ENCODE measurements at places on chromosomes 12 and 14.

DNA sequence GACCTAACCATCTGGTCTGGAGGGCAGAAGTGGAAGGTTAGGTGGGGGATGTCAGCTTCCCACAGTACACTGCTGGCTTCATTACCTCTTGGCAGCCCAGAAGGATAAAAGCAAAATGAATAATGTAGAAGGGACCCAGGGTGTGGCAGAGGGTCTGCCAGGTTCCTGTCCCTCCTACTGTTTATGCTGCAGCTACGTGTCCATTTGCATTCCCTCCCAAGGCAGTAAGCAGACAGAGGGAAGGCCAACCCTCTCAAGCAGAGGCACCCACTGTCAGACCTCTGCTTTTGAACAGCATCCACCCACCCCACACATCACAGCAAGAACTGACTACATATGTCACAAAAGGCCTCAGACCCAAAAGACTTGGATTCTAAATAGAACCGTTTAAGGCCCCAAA, 19.4 kb downstream of the MAX start:
- DNase-seq = no peak

- DNase-seq = no peak
These were observed 336.3 kb upstream of the NOVA1 start for GRCh38 chr14:26934151-26934550.

- no peak for DNase-seq
These were observed 39.9 kb upstream of the SYCP3 start for GRCh38 chr12:101779200-101779599.

DNA sequence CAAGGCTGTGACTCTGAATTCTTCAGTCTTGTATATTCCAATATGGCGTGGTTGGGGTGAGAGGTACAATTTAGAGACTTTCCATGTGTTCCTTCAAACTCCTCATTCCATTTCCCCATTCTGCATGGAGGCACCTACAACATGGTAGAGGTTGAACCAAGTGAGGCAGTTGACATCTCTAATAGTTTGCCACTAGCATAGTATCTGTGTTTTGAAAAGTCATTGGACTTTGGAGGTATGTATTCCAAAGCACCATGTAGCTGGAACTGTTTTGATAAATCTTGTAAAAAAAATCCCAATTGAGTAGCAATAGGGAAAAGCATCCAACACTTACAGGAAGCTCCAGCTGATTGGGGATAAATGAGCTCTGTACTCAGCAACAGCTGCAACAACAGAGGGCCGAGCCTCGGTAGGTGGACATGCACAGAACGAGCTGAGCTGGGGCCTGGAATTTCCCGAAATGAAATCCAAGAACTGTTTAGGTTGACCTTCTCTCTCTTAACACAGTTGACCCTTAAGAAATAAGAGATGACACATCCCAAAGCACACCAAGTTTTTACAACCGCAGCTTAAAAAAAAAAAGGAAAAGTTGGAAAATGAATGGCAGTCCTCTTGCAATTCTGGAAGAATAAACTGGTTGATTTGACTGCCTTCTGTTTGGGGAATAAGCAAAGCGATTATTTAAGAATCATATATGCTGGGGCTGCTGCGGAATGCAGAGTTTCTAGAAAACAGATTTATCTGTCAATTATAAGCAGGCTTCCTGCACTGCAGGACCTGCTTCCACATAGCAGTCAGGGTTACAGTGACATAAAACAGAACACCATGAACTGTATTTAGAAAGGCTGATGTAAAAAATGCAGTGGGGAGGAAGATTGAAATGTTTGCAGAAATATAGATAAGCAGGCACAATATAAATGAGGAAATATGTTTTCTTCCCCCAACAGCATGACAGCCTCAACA, 194.6 kb upstream of the KRR1 start:
- DNase-seq = no peak

- DNase-seq = no peak
These were observed 147.9 kb downstream of the PPFIA2 start for GRCh38 chr12:81610955-81611889.

- no peak for DNase-seq
These were observed 30.3 kb upstream of the INSM2 start for GRCh38 chr14:35503646-35504045.

DNA sequence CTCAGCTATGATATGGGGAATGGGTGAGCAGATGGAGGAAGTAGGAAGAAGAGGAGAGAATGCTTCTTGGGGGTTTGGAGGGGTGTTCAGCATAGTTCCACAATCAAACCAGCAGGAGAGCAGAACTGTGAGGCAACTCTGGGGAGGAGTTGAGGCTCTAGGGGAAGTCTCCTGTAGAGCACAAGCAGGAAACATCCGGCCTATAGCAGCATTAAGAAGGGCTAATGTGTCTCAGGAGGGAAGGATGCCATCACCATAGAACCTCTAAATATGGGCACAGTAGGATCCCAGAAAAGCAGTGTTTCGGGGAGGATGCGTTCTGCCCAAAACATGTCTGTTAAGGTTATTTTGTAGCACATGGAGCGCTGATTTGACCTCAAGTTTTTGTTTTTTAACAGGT, 8.4 kb upstream of the SALL2 start:
- no peak for DNase-seq

GRCh38 chr12:114746297-114747011, 62.5 kb upstream of the TBX3 start:
- DNase-seq = no peak

DNA sequence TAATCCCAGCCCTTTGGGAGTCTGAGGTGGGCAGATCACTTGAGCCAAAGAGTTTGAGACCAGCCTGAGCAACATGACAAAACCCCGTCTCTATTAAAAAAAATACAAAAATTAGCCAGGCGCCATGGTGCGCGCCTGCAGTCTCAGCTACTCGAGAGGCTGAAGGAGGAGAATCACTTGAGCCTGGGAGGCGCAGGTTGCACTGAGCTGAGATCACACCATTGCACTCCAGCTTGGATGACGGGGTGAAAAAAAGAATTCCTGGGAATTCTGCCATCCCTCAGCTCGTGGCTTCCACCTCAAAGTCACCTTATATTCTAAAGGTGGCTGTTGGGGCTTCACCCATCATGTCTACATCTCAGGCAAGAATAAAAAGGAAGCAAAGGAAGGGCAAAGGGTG, 12.9 kb downstream of the BCL2L14 start:
- no peak for DNase-seq

DNA sequence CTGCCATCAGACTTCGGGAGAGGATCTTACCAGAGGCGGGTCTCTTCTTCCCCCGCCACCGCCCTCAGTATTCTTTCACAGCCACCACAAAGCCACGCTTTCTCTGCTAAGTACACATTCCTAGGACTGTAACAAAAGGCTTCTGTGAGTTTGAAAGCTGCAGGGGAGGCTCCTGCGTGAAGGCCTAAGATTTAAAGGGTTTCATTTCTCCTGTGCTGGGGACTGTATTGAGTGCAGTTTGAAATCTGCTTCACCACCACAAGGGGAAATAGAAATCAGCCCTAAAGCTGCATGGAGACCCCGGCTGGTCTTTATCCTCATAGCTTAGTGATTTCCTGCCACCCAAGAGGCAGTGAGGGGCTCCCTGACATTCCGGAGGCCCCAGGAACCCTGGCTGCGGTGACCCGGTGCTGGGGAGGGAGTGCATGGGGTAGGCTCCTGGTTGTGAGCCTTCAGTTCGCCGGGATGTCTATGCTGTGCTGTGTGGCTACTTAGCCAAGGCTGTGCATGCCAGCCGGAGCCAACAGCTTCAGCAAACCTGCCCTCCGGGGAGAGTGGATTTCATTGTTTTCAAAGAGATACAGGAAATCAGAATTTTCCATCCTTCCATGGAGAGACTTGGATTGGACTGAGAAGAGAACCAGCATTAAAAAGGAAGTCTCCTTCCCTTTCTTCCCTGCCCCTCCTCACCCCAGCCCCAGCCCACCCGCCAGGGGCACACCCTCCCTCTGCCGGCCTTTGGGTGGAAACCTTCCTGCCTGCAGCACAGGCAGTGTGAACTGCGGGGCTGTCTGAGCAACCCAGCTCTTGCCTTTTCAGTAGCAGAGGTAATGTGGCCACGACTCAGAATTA, 163.3 kb downstream of the ETV6 start:
- DNase-seq = no peak

- DNase-seq = no peak
These were observed 8.9 kb upstream of the ACVR1B start for GRCh38 chr12:51942501-51943000.

- DNase-seq = no peak
These were observed 367 bp upstream of the FRS2 start for GRCh38 chr12:69469854-69470188.

- no peak for DNase-seq
These were observed 11.5 kb upstream of the NUP107 start for GRCh38 chr12:68675101-68675842.

- DNase-seq = no peak
These were observed 81.7 kb upstream of the CCDC91 start for GRCh38 chr12:28108599-28108998.

GRCh38 chr14:58865514-58866281, 227.9 kb downstream of the DACT1 start:
- DNase-seq = peak; percentile 84

DNA sequence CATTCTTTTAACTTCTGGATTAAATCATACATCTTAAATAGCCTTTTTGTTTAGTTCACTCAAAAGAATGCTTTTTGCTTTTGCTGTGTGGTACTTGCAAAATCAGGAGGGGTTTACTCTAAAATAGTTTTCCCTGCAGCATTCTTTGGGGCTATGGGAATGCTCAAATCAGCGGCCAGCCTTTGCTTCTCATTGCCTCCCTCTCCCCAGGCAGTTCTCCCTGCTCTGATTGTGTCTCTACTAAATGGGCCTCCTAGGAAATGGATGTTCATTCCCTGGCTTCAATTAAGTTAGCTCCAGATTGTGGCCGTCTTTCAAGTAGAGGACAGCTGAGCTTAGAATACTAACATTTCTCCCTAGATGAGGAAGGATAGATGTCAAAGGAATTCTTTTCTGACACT, 4.4 kb downstream of the TULP3 start:
- no peak for DNase-seq

DNA sequence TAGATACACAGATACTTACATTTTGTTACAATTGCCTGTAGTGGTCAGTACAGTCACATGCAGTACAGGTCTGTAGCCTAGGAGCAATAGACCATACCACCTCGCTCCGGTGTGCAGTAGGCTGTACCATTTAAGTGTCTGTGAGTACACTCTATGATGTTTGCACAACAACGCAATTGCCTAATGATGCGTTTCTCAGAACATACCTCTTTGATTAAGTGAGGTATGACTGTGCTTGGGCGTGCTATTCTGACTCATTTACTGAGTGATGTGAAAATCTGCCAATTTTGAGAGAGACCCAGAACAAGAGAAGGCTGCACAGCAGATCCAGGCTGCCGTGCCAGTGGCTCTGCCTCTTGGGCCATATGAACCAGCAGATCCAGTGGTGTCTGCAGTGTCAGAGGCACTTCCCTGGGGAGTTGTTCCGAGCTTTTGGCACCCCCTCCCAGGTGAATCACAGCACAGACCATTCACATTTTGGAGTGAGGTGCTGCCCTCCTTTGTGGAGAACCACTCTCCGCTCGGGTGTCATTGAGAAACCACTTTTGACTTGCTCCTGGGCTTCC, 20.4 kb downstream of the DLK1 start:
- DNase-seq = no peak

GRCh38 chr12:12441429-12441807, 84.5 kb downstream of the BORCS5 start:
- no peak for DNase-seq

DNA sequence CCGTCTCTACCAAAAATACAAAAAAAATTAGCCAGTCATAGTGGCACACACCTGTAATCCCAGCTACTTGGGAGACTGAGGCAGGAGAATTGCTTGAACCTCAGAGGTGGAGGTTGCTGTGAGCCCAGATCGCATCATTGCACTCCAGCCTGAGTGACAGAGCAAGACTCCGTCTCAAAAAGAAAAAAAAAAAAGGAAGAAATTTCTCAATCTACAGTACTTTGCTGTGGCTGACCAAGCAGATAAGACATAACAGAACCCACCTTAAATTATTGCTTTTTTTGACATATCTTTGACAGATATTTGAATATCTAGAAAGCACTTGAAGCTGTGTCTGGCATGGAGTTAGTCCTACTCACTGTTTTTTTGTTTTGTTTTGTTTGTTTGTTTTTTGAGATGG, 34.9 kb upstream of the HNF1A start:
- no peak for DNase-seq

DNA sequence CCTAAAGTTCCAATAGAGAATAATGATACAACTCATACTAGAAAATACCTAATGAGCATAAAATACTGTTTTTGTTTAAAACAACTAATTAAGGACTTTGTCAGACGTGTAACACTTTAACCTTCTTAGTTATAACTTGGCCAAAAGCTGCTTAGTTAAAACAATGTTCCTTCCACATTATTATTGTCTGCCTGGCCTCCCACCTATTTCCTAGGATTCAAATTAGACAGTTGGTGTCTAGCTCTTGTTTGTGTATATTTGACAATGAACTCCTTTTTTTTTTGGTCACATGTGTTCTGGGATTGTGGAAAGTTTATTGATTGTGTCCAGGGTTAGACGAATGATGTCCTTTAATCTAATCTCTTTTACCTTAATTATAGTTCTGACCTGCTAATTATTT, 67.6 kb upstream of the PSMA6 start:
- no peak for DNase-seq

DNA sequence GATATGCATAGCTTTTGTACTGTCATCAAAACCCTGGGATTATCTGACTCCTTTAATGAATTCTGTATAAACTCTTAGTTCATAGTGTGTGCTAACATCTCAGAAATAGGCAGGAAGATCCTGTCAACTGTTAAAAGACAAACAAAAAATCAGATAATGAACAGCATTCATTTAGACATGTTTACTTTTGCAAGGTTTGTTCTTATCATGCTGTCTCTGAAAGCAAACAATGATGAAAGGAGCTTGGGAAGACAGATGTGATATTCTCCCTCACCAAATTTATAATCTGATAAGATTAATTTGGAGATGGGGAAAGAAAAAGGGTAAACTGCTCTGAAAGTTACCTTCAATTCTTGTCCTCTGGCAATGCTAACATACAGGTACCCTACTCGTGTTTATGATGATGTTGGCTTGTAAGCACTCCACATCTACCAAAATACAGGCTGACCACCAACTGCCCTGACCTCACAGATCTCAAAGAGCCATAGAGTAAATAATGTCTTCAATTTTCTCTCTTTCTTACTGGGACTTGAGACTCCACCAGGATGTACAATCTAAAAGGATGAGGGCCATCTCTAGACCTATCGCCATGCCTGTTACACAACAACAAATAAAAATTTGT, 233.8 kb downstream of the SSPN start:
- DNase-seq = no peak

DNA sequence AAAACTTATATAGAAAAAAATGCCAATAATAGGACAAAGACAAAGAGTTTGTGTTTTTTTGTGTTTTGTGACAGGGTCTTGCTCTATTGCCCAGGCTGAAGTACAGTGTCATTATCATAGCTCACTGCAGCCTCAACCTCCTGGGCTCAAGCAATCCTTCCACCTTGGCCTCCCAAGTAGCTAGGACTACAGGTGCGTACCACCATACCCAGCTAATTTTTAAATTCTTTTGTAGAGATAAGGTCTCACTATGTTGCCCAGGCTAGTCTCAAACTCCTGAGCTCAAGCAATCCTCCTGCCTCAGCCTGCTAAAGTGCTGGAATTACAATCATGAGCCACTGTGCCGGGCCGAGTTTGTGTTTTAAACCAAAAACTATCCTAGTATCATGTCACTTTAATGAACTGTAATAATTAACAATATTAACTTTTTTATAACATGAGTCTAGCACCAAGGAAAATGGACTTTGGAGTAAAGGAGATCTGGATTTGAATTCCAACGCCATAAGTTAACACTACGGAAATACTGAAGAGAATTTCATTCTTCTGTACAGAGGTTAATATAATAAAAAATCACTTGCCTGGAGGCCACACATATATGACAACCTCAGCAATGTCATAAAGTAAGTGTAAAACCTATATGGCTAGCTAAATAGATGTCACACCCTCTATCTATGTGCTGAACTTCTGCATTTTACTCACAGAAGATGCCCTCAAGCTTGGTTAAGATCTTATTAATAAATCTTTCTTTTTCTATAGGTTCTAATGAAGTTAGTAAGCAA, 53.2 kb downstream of the EPS8 start:
- no peak for DNase-seq
